Stimulated activated CD8-positive, alpha-beta memory T cell treated with anti-CD3 and anti-CD28 coated beads, Interleukin-2, amount 100 ng/mL, for 1 hour (primary cell): ENCODE measurements at places on chromosomes 5 and 9.

- no peak for DNase-seq
These were observed 583 bp upstream of the AQP3 start for GRCh38 chr9:33447799-33448553.

- no peak for DNase-seq
These were observed 6.2 kb downstream of the NUDCD2 start for GRCh38 chr5:163453705-163454104.

DNA sequence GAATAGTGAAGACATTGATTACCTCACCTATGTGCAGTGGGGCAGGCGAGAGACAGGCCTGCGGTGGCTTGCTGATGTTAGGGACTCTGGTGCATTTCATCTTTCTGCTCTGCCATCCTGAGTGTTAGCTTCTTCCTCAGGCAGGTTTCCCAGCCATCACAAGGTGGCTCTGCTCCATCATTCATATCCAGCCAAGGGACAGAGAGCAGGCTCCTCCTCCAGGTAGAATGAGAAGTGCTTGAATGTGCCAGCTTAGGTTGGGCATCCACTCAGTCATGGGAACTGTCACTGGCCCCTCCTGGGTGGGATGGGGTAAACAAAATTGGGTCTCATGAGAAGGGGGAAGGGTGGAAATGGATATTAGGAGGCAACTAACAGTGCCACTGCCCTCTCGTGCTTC, 24.8 kb downstream of the GPR107 start:
- no peak for DNase-seq

DNA sequence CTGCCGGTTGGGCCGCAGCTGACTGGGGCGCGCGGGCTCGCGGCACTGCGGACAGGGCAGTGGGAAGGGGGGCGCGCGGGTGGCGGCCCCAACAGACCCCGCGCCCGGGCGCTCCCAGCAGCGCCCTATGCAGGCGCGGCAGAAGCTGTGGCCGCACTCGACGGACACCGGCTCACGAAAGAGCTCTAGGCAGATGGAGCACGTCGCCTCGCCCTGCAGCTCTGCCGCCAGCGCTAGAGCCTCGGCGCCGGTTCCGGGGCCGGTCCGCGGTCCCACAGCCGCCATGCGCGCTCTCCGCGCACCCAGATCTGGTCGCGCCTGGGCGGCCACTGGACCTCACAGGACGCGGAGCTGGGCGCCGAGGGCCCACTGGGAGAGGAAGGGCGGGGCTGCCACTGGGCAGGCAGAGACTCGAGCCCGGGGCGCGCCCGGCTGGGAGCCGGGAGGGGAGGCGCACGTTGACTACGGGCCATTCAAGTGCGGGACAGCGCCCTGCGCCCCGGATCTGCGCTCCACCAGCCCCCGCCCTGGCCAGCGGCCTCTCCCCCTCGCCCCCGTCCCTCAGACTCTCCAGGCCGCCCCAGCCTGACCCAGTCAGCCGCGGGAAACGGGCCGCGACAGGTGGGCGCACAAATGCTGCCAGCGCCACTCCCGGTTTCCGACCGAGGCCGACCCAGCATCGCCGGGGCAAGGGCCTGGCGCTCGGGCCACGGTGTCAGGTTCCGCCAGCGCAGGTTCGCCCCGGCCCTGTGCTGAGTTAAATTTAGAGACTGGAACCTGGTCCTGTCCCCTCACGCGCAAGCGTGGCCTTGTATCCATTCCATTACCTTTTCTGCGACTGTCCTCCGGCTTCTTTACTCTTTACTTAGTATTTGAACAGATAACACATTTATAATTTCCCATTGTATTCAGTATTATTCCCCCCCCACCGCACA, at the start of gene TRIM7:
TRIM7 (minus strand) TSS at position 371 of the 935 bp plus-strand sequence; CDS start at position 285, 86 bp downstream.
- no peak for DNase-seq

- no peak for DNase-seq
These were observed 135.6 kb downstream of the ZNF354C start for GRCh38 chr5:179195561-179196404.

DNA sequence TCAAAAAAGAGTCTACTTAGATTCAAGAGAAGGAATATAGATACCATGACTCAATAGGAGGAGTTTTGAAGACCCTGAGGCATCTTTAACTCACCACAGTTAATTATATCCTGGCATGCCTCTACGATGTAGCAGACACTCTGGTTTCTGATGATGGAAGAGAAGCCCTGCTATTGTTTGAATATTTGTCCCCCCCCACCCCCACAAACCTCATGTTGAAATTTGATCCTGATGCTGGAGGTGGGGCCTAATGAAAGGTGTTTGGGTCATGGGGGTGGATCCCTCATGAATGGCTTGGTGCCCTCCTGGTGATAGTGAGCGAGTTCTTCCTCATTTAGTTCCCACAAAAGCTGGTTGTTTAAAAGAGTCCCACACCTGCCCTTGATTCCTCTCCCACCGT, 147.9 kb upstream of the TBCA start:
- no peak for DNase-seq
